Thoracic aorta (tissue), 2 donors: ENCODE measurements at places on chromosomes 5 and 9. TPM values are rescaled to one million over a fixed set of nuclear protein-coding genes. Genes with fewer than 3 reads are reported as not detected.

DNA sequence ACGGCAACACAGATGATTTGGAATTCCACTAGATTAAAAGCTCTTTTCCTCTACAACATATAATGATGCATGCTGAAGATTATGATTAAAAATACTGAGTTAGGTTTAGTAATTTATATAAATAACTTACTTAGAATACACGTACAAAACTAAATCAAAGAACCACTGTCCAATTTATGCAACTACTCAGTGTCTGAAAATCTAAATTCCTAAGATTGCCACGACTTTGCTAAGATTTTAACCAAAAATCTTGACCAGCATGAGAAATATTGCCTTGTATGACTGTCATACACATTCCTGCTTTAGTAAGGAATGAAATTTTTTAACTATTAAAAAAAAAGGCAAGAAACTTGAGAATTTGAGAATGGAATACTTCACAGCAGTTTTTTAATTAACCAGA lies 292.4 kb downstream of the ZNF608 start:
- DNase-seq: no peak

DNA sequence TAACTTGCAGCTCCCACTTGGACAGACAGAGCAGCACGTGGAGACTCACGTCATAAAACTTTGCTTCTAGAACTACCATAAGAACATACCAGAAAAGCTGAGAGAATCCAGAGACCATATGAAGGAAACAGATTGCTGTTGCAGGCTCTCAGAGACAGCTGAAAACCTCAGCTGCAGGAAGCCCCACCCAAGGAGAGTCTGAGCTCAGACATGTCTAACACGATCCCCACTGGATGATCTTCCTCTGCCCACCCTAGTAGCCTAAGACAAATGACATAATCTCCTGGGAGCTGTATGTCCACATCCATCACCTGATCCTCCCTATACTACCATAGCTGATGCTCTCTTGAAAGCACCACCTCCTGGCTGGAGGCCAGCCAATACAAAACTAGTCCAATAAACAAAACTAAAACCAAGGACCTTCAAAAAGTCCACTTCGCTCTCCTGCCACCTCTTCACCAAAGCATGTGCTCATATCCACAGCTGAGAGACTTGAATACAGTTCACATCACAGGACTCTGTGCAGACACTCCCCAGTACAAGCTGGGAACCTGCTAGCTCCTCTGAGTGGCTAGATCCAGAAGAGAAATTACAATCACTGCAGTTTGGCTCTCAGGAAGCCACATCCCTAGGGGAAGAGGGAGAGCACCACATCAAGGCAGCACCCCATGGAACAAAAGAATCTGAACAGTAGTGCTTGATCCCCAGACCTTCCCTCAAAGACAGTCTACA lies 257.4 kb downstream of the TRIM36 start:
- DNase-seq: no peak

DNA sequence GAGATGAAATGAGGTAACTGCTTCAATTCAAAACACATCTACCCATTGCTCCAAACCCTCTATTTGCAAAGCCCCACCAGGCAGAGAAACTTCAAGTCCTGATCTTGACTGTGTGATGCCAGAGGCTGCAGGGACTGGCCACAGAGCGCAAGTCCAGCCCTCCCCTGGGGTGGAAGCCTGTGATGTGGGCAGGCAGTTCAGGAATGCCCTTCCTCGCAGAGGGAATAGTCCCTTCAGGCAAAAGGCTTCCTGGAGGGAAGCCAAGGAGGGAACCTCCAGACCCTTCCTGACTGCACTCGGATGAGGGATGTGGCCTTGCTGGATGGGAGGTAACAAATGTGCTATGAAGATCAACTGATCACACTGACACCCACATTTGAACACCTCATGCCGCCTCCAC lies 131.2 kb downstream of the SLIT3 start:
- DNase-seq: no peak

- DNase-seq: no peak
Measured at GRCh38 chr9:135753391-135754105, 51.6 kb downstream of the KCNT1 start.

- DNase-seq: no peak
Measured at GRCh38 chr5:123571927-123572326, 60.0 kb downstream of the CSNK1G3 start.

GRCh38 chr9:113807173-113808061 lies 68.7 kb upstream of the ZNF618 start:
- DNase-seq: no peak

GRCh38 chr9:138022121-138022741 lies 144.6 kb downstream of the CACNA1B start:
- no peak for DNase-seq

GRCh38 chr5:61277781-61278180 lies 54.3 kb upstream of the ZSWIM6 start:
- DNase-seq: no peak

The TAS2R1 gene
- total RNA-seq: not detected
